Activated naive CD8-positive, alpha-beta T cell treated with anti-CD3 and anti-CD28 coated beads, Interleukin-2, amount 10 ng/mL, durations not matched to agents 7 days and 5 days (primary cell): ENCODE measurements at places on chromosomes 7 and 10. TPM values are rescaled to one million over a fixed set of nuclear protein-coding genes. Genes with fewer than 3 reads are reported as not detected.

DNA sequence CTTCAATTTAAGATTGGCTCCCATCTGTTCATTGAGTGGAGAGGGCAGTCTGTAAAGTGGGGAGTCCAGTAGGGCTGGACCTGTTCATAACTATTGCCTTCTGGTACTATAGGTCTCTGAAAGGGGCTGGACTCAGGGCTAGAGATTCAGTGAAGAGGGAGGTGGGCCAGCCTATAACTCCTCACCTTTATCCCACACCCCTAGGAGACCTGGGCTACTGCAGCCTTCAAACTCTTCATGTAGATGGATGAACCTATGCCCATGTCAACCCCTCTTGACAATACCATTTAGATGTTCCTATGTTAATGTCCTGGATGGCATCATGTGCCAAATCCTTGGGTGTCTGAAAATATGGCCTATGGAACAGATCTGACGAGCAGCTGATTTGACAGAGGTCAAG, 22.0 kb downstream of the MBL2 start:
- no peak for DNase-seq

DNA sequence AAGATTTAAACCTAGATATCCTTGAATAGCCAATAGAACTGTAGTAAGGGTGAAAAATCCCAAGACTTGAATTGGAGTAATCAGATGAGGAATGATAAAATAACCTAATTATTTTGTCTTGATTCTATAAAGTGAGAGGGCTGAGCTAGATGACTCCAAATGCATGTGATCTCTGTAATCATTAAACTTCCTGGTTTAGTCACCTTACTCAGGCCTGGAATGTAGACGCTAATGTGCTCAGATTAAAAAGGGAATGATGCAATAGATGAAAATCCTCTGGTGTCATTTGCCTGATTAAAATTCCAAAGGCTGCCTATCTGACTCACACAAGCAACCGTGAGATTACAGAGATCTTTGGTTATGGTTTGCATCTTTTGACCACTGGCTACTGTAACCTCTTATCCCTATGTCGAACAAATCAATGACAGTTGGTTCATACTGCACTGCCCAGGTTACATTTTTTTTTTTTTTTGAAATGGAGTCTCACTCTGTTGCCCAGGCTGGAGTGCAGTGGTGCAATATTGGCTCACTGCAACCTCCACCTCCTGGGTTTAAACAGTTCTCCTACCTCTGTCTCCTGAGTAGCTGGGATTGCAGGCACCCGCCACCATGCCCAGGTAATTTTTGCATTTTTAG, 2.9 kb upstream of the HKDC1 start:
- DNase-seq, result no peak

GRCh38 chr7:154353355-154353767, 301.2 kb downstream of the DPP6 start:
- DNase-seq, result no peak

GRCh38 chr10:75016325-75016724, 95.1 kb upstream of the SAMD8 start:
- no peak for DNase-seq

DNA sequence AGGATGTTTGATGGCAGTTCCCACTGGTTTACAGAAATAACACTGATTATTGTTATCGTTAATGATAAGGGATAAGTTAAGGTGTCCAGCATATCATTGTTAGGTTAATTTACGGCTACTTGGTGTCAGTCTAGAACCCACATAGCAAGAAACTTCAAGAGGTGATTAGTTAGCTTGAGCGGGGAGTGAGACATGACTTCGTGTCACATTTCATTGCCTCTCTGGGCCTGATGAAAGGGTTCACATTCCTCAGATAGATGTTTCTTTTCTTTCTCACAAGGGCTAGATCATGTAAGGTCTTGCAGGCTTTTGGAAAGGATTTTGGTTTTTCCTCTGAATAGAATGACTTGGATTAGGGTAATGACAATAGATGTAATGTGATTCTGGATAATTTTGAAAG, 26.7 kb downstream of the WAC start:
- no peak for DNase-seq

- DNase-seq, result no peak
Observed at GRCh38 chr7:41821521-41822213, 118.8 kb upstream of the INHBA start.

DNA sequence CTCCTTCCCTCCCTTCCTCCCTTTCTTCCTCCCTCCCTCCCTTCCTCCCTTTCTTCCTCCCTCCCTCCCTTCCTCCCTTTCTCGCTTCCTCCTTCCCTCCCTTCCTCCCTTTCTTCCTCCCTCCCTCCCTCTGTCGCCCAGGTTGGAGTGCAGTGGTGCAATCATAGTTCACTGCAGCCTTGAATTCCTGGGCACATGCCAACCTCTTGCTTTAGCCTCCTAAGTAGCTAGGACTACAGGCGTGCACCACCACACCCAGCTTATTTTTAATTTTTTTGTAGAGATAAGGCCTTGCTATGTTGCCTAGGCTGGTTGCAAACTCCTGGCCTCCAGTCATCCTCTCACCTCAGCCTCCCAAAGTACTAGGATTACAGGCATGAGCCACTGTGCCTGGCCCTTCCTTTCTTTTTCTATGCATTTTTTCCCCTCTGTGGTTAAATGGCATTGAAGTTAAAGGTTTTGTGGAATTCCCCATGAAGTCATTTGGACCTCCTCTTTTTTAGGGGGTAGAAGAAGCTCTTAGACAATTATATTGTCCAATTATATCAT, 9.6 kb downstream of the KLHDC10 start:
- DNase-seq, result no peak

DNA sequence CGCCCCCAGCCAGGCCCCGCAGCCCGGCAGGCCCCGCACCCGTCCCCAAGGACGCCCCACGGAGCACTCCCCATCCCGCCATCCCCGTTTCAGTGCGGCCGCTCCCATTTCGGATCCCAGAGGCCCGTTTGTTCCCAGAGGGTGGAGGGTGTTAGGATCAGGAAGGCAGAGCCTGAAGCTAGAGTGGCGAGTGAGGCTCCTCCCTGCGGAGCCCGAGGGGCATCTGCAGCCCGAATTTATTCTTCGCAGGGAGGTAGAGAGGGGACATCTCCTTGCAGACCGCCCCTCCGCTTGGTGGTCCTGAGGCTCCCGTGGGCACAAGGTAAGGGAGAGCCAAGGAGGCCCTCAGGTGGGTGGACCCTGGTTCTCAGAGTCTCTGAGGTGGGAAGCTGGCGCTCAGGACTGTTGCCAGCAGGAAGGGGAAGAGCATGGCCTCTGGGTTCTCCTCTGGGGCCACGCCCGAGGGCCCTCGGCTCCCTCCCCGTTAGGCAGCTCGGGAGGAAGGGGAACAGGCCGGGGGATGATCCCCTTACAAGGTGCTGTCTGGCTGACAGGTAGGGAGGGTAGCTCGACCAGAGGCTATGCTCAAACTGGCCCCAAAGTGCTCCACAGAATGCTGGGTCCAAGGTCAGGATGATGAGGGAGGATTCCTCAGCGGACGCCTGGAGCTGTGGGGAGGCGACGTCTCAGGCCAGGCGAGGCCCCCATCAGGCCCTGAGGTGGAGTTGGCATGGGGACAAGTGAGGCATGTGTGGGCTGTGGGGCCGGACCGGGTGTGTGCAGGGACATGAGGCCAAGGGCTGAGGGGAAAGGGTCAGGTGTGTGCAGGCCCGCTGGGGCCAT, 17.4 kb downstream of the POLL start:
- DNase-seq, result peak; percentile 40

- no peak for DNase-seq
Observed at GRCh38 chr7:135682191-135682590, 19.9 kb downstream of the STMP1 start.

DNA sequence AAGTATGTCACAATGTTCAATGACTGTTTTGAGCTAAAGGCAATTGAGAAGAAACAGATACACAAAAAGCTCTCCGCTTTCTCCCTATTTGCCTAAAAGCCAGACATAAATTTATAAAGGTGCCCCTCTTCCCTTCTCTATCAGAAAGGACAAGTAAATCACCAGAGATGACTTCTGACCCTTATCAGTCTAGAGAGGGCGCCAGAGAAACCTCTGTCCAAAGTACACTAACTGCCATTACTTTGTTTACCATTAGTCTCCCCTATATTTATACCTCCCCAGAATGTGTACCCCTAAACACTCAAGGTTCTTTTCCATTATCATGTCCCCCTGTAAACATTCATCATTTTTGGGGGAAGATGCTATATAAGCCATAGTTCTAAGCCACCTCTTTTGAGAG, 49.3 kb downstream of the TPK1 start:
- DNase-seq, result no peak

DNA sequence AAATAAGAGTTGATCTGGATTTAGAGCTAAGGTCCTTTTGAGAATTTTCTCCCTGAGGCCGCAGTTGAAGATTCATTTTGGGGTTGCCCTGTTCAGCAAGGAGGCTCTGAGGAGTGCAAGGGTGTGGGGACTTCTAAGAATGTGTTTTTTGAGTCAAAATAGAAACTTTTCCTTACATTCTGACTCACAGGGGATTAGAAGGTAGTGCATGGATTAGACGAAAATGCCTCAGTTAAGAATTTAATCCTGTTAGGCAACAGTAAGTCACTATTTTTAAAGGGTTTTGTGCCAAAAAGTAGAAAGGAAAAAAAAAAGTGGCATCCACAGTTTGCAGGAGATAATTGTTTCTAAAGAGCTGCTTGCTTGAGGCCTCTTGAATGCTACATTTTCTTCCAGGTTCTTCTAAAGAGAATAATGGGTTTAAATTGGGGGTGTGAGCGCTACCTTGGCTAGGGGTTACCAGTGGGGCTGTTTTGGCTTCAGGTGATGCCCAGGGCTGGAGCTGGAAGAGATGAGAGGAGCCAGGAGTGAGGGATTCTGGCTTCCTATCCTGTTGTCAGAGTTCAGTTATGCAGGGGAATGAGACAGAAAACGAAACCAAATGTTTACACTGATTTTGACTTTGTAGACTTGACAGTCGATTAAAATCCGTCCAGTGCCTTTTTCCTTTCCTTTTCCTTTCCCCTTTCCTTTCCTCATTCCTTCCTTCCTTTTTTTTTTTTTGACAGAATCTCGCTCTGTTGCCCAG, 52.9 kb downstream of the BAMBI start:
- DNase-seq, result no peak

- no peak for DNase-seq
Observed at GRCh38 chr7:30920021-30920583, 8.4 kb downstream of the AQP1 start.

- DNase-seq, result no peak
Observed at GRCh38 chr7:46035166-46035565, 114.1 kb upstream of the IGFBP3 start.

- DNase-seq, result no peak
Observed at GRCh38 chr7:99050971-99051370, 92.9 kb downstream of the SMURF1 start.

- no peak for DNase-seq
Observed at GRCh38 chr7:108307595-108307994, 148.6 kb downstream of the NRCAM start.

DNA sequence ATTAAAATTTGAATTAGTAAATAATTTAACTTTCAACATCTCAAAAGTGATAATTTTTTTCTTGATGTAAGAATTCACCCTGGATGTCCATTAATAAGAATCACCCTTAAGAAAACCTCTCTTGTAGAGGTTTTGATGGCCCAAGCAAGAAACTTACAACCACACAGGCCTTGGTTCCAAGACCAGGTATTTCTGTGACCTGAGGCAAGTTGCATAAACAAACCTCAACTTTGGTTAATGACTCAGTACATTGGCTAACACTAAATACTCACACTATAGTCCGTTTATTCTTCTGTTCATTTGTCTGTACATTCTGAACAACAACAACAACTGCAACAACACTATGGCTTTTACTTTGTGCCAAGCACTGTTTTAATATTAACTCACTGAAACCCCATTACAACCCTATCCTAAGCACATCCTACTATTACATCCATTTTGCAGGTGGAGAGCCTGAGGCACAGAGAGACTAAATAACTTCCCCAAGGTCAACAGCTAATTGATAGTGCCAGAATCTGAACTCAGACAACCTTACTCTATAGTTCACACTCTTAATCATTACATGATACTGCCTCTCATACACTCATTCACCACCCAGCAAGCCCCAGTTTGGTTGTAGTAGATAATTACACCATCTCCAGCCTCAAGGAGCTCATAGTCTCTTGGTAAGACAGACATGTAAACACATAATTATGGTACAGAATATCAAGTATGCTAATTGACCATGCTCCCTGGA, 6.6 kb downstream of the ANK3 start:
- DNase-seq, result no peak

DNA sequence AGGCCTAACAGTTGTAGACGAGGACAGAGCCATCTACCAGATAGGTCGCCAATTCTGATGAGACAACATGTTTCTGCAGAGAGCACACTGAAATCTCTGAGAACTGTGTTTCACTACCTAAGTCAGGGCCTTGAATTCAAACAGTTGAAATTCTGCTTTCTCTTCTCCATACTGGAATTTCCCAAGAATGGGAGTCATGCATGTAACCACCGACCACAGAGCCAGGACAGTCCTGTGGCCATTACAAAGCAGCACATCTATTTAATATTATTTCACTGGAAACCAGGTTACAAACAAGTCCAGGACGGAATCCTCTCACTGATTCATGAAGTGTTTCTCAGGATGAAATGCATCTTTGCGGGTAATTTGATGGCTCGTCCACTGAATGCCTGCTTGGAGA, 62.0 kb upstream of the ST8SIA6 start:
- DNase-seq, result no peak

- no peak for DNase-seq
Observed at GRCh38 chr10:19497026-19497425, 319.2 kb upstream of the PLXDC2 start.

- no peak for DNase-seq
Observed at GRCh38 chr7:112084520-112084971, 121.7 kb downstream of the DOCK4 start.

DNA sequence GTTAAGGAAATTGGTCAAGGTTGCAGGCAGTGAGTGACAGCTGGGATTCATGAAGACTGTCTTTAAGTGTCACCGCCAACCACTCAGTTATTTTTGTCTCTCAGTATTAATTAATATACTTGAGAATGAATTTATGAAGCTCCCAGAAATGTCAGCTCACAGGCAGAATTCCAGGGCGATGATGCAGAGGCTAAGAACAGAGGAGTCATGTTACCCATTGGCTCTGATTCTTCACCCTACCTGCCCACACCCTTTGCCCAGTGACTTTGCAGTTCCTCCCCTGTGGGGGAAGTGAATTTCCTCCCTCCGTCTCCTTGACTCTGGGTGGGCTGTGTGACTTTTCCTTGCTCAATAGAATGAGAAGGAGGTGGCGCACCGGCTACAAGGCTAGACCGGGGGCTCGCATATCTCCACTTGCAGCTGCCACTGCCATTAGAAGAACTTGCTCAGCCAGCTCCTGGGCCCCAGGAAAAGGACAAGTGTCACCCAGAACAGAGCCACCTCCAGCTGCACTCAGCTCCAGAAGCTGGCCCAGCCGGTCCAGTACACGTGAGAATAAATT, 157.1 kb upstream of the PRKCQ start:
- DNase-seq, result no peak

Gene ASB4
- not detected for total RNA-seq

Gene VENTX
- total RNA-seq, result not detected

Gene AKR1C8
- total RNA-seq, result 0.48 TPM

Gene HOXA13
- total RNA-seq, result not detected

Gene MRLN
- total RNA-seq, result not detected

Gene MCMBP
- total RNA-seq, result 75.5 TPM
